ENCODE measurements at places on chromosomes 1 and 21. TPM values are rescaled to one million over a fixed set of nuclear protein-coding genes. Genes with fewer than 3 reads are reported as not detected.

The LRRC52 gene
- total RNA-seq: 0.60 TPM

The SPRR2F gene
- total RNA-seq: not detected

The DNAJC6 gene
- 13.8 TPM for total RNA-seq

The NBPF1 gene
- total RNA-seq: 17.5 TPM

The PDPN gene
- 25.8 TPM for total RNA-seq

The KRTAP19-1 gene
- total RNA-seq: not detected

The HOOK1 gene
- 7.6 TPM for total RNA-seq

The AMY2B gene
- total RNA-seq: 24.1 TPM

DNA sequence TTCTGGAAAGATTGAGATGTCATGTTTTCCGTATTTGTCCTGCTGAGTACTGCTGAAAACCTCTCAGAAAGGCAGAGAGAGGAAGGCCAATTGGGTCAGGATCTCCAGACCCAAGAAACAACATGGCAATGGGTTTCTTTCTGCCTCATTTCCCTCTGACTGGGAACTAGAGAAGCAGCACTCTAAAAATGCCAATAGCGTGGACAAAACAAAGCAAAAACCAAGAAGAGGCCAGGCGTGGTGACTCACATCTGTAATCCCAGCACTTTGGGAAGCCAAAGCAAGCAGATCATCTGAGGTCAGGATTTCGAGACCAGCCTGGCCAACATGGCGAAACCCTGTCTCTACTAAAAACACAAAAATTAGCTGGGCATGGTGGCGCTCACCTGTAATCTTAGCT, 18.3 kb downstream of the TNFRSF9 start:
- no peak for DNase-seq

DNA sequence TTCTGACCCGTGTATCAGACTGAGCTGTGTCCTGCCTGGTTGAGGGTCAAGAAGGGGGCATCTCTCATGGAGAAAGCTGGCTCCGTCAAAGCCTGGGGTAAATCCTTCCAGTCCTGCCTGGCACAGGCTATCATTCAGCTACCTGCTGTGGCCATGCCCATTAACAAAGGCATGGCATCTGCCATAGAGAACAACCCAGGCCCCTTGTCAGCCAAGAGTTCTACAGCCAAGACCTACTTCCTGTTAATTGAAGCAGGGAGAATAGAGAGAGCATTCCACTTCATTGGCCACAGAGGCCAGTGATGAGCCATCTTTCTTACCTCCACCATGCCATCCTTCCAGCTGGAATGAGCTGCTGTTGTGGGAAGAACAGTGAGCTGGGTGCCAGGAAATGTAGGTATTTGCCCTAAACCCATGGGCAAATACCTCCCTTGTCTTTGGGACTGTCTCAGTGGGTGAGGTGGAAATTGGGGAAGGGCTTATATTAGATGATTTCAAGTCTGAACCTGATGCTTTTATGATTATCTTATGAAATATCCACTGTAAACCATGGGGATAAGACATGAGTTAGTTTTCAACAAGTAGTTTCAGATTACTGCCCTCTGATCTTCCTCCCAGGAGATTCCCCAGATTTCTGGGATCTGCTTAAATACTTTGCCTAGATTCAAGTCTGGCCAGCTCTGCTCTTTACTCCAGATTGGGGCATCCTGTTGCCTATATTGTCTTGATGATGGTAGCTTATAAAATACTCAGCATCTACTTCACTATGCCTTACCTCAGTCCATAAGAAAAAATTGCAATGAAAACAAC, 11.2 kb upstream of the KCNQ4 start:
- DNase-seq: no peak

DNA sequence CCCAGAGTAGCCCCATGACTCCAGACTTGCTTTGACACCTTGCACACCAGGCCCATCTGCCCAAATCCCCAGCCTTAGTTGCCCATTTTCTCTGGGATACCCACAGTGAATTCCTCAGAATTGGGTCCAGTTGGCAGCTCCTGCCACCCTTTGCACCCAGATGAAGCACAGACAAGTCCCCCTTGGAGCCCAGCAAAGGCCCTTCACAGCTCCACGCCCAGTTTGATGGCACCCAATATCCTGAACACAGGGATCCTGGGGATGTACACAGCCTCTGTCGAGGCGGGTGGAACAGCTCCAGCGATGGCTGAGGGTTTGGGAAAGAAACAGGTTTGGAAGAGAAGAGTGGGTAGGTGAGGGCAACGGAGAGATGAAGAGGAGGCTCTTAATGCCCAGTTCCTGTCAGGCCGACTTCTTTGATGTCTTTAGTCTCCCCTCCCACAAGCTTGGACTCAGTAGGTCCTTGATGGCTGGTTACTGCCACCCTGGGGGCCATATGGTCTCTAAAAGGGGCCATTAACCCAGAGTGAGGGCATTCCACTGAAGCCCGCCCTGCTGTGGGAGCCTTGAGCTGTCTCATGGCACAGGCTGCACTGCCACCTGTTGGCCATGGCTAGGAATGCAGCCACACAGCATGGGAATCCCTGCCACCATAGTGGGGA, 21.7 kb downstream of the TMEM53 start:
- DNase-seq: peak; percentile 76

- DNase-seq: no peak
These were observed 35.0 kb downstream of the ESRRG start for GRCh38 chr1:216688127-216688657.

DNA sequence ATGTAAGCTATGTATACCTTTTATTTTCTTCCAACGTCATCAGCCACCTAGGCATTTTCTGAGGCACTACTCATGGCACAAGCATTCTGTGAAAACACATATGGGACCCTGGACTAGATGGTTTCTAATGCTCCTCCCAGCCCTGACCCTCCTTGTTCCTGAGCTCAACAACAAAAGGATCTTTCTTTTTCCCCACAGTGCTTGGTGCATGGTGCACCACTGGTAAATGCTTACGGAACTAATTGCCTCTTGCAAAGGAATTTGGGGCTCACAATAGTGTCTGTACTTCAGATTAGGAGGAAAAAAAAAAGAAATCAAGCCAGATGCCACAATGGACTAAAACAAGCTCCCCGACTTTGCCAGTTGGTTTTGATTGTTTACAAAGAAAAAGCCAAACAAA, 390.5 kb downstream of the PLPP3 start:
- no peak for DNase-seq

GRCh38 chr1:31786366-31787060, 22.4 kb upstream of the ADGRB2 start:
- DNase-seq: no peak

- DNase-seq: no peak
These were observed 29.0 kb downstream of the MRPL39 start for GRCh38 chr21:25578056-25578961.

GRCh38 chr21:27817074-27817473, 850.2 kb upstream of the ADAMTS5 start:
- no peak for DNase-seq

DNA sequence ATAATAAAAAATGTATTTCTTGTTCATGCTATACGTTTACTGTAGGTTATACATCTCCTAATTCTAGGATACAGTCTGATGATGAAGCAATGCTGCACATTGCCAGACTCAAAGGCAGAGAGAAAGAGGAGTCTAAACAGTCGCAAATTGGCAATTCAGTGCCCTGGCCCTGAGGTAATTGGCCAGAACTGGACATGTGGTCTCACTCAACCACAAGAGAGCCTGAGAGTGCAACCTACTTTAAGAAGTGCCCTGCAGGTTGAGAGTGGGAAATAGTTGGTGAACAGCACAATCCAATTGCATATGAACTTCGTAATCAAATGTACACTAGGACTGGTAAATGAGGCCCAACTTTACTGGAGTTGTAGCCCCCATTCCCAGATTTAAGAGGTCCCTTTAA, 5.0 kb upstream of the SLC35A3 start:
- DNase-seq: no peak

DNA sequence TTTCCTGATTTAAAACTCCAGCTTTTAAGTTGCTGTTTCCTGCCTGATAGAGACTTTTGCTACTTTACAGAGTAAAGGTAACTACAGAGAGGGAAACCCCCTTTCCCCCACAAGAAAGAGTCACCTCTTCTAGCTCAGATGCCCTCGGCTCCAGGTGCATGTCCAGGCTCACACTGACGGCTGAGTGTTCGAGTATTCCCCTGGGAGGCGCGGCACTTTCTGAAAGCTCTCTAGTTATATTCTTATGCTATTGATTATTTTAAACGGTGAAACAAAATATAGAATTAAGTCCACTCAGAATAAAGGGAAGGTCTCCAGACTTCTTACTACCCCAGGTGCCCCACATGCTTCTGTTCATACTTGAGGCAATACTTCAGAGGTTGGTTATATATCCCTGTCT, 160.3 kb upstream of the FMN2 start:
- DNase-seq: no peak

DNA sequence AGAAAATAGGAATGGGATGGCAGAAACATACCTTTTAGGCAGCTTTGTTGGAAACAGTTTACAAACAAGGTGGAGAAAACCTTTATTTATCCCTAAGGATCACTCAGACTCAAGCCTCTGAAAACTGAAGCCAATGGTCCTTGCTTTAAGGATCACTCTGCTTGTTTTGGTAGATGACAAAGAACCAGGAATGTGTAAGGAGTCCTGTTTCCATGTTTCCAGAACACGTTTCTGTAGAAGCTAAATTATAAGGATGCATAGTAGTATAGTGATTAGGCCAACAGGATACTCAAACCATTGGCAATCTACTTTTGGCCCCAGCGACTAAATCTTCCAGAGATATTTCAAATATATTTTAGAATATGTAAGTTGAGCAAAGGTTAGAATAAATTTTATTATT, 149.1 kb upstream of the HP1BP3 start:
- DNase-seq: no peak

GRCh38 chr1:109906160-109906838, 4.3 kb upstream of the CSF1 start:
- no peak for DNase-seq

GRCh38 chr1:45772971-45773370, 22.5 kb upstream of the IPP start:
- DNase-seq: no peak

DNA sequence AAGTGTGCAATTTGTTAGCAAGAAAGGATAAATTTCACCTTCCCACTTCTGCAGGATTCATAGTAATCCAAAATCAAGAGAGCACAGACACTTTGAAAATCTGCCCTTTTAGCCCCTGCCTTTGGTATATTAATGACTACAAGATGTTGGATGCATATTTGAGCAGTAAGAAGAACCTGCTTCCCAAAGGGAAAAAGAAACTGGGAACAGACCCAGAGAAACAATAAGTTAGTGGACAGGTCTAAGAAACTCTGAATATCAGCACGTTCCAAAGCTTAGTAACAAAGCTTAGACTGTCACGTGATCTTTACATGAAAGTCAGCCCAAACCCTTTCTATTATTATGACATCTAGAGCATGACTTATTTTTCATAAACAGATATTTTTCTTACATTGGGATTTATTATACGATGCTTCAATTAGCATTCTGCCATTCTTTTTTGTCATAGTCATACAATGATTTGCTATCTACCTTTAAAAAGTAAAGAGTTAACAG, 390.9 kb upstream of the ADGRL2 start:
- no peak for DNase-seq

GRCh38 chr1:118223426-118223825, 38.4 kb upstream of the SPAG17 start:
- no peak for DNase-seq

GRCh38 chr21:42733037-42733627, 79.7 kb downstream of the PDE9A start:
- no peak for DNase-seq

DNA sequence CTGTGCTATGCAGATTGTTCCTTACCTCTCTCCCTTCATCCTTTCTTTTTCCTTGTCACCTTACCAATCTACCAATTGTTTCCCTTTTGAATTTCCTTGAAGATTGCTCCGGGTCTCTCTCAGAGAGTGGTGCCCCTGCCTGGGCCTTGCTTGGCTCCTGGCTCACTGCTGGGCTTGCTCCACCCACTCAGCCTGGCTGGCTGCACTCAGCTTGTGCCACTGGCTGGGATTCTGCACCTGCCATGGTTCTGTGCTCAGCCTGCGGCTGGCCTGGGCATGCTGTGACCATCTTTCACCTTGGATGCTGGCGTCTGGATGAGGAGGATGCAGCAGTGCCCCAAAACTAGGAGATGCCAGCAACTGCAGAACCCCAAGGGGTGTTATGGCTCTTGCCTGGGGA, 463.9 kb upstream of the CXADR start:
- DNase-seq: no peak

DNA sequence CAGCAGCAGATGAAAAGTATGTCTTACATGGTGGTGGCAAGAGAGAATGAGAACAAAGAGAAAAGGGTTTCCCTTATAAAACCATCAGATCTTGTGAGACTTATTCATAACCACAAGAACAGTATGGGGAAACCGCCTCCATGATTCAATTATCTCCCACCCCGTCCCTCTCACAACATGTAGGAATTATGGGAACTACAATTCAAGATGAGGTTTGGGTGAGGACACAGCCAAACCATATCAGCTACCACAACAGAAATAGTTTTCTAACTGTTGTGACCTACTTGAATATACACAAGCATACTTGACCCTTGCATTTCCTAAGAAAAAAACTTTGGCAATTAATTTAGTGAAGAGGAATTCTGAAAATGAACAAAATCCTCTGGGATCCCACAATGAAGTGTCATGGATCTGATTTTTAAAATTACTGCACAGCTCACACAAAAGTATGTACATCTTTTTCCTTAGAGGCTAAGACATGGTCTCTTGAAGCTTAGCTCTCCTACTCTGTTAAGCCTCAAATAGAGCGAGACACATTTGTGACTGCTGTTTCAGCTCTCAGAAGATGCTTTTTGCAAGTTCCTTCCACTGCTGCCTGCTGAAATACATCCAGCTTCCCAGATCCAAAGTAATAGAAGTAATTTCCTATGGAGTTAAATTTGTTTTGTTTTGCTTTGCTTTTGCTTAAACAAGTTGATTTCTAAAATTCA, 265.8 kb downstream of the DPYD start:
- no peak for DNase-seq

- DNase-seq: no peak
These were observed 170.0 kb upstream of the IVNS1ABP start for GRCh38 chr1:185487026-185487425.

DNA sequence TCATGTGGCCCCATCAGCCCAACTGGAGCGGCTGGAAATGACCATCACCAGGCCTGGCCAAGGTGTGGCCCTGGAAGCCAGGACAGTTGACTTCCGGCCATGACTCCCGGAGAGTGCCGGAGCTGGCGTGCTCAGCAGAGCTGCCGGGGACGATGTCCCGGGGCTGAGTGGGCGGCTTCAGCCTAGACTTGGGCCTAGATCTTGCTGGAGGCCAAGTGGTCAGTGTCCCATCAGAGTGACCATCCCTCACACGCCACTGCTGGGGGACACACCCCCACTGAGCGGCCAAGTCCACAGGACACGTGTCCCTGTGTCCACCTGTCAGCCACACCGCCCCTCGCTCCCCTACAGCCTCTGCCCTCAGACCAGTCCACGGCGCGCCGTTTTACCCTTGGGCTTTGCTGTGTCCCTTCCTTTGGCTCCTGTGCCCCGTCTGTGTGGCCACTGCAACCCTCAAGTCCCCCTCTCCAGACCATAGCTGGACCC, 4.0 kb downstream of the FAAP20 start:
- no peak for DNase-seq

DNA sequence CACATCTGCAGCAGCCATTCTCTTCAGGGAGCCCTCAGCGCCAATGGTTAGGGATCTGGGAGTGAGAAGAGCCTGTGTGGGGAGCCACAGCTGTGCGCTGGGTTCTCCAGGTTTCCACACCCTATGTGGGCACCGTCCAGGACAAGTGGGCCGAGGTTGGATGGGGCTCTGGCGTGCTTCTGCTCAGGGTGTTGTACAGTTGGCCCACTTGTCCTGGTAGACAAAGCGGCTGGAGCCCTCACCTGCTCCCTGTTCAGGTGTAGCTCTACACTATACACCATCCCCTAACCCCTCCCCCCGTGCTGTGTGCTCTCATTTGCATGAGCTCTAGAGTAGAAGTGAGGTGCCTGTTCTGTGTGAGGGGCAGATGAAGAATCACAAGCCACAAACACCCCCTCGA, 12.2 kb downstream of the SH3BP5L start:
- no peak for DNase-seq
